ENCODE measurements at places on chromosomes 3 and 15. TPM values are rescaled to one million over a fixed set of nuclear protein-coding genes. Genes with fewer than 3 reads are reported as not detected.

DNA sequence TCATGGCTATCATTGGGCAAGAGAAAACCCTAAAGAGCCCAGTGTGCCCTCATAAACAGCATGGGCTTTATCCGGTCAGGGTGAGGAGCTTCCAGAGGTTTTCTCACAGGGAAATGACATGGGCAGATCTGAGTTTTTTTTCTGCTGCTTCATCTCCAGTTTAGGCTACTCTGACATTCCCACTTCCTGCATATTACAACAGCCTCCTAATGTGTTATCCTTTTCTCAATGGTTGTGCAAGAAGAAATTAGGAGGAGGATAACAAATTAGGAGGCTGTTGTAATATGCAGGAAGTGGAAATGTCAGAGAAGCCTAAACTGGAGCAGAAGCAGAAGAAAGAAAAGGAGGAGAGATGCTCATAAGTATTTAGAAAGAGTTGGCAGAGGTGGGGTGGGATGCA lies 175.6 kb downstream of the MTHFS start:
- no peak overlapping the region for H3K4me3 ChIP-seq
- H3K36me3 ChIP-seq: no peaks in the 10 kb centered on the region
- no peak for DNase-seq
- no peak overlapping the region for H3K27ac ChIP-seq

- H3K4me3 ChIP-seq: no peak overlapping the region
- no peaks in the 10 kb centered on the region for H3K4me1 ChIP-seq
- H3K27me3 ChIP-seq: no peaks in the 10 kb centered on the region
- H3K36me3 ChIP-seq: no peaks in the 10 kb centered on the region
- no peak for DNase-seq
Observed at GRCh38 chr3:72646263-72646662, 202.0 kb downstream of the SHQ1 start.

- H3K27ac ChIP-seq: no peak overlapping the region
- H3K27me3 ChIP-seq: no peaks in the 10 kb centered on the region
- H3K36me3 ChIP-seq: no peaks in the 10 kb centered on the region
- H3K4me3 ChIP-seq: no peak overlapping the region
- H3K4me1 ChIP-seq: no peaks in the 10 kb centered on the region
- DNase-seq: no peak
Observed at GRCh38 chr3:165817160-165817709, 20.0 kb downstream of the BCHE start.

- H3K36me3 ChIP-seq: peaks cover 42% of the 10 kb centered on the region
- H3K4me1 ChIP-seq: no peaks in the 10 kb centered on the region
- H3K4me3 ChIP-seq: no peak overlapping the region
- no peaks in the 10 kb centered on the region for H3K27me3 ChIP-seq
- no peak for DNase-seq
- H3K27ac ChIP-seq: no peak overlapping the region
Observed at GRCh38 chr15:75508840-75509532, 57.5 kb upstream of the SIN3A start.

DNA sequence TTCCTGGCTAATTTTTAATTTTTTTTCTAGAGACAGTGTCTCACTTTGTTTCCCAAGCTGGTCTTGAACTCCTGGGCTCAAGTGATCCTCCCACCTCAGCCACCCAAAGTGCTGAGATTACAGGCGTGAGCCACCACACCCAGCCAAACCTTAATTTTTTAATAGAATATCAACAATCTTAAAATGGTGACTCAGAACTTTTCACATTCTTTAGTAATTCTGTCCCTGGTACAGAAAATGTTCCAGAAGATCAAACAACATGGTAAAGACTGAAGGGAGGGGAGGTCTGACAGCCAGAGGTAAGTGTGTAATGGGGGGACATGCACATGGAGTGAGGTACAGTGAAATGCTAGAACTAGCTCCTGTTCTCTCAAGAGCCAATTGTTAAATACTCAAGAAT lies 38.2 kb downstream of the DNAH12 start:
- H3K4me3 ChIP-seq: no peak overlapping the region
- no peaks in the 10 kb centered on the region for H3K27me3 ChIP-seq
- no peak for DNase-seq
- no peak overlapping the region for H3K27ac ChIP-seq

The HYKK gene
- 9.0 TPM for total RNA-seq

DNA sequence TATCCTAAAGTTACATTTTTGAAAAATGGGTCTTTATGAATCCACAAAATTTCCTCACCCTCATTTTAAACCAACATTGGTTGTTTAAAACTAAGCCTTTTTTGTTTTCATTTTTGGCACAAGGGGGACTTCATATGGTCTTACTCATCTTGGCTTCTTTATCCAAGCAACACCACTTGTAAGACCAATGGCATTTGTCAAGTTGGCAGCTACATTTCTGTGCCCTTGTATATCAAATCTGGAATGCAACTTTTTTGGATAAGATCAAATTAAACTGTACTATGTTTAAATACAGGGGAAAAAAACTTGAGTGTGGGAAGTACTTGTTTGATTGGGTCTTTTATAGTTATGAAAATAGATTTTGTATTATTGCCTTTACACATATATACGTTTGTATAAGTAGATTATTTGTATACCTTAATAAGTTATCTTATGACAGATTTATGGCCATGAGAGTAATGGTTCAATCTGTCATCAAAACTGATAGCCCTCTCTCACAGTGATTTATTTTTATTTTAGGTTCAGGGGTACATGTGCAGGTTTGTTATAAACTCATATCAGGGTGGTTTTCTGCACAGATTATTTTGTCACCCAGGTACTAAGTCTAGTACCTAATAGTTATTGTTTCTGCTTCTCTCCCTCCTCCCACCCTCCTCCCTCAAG lies 43.4 kb downstream of the GPR160 start:
- no peaks in the 10 kb centered on the region for H3K4me1 ChIP-seq
- peaks cover 3% of the 10 kb centered on the region for H3K36me3 ChIP-seq

DNA sequence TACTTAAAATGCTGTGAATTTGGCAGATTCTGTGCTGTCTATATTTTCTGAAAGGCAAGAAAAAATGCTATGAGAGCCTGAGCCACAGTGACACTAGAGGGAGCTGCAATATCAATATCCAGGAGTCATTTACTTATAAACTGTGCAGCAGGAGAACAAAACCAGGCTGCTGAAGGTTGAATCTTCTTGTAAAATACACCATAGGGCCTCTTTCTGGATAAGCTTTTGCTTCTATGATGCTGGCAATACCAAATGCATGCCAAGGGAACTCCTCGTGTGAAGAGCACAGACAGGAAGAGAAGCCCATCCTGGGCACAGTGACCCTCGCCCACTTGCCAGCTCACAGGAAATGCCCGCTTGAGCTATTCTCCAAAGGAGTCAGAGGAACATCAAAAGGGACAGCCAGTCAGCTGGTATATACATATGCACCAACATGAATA lies 48.0 kb upstream of the TSPAN3 start:
- DNase-seq: no peak
- peaks cover 8% of the 10 kb centered on the region for H3K36me3 ChIP-seq
- H3K4me3 ChIP-seq: no peak overlapping the region
- H3K4me1 ChIP-seq: no peaks in the 10 kb centered on the region

The USP13 gene
- 3.1 TPM for total RNA-seq

The TTLL3 gene
- 47.0 TPM for total RNA-seq

- peak within 1 kb of the TSS; percentile 72 for H3K4me3 ChIP-seq
- peaks cover 2% of the 10 kb centered on the region for H3K36me3 ChIP-seq
- H3K27ac ChIP-seq: peak within 1 kb of the TSS; percentile 98
Observed at GRCh38 chr3:48918388-48919214, at the start of gene ARIH2. ARIH2 (plus strand) TSS chr3:48918842; CDS start chr3:48927559, 8,717 bp downstream.

- no peak overlapping the region for H3K4me3 ChIP-seq
- H3K4me1 ChIP-seq: peaks cover 11% of the 10 kb centered on the region
- H3K27ac ChIP-seq: no peak overlapping the region
- no peaks in the 10 kb centered on the region for H3K27me3 ChIP-seq
- DNase-seq: no peak
Observed at GRCh38 chr3:149226776-149227175, 5.1 kb upstream of the CP start.

GRCh38 chr15:81161851-81162250 lies 27.8 kb downstream of the CFAP161 start:
- H3K27ac ChIP-seq: no peak overlapping the region
- no peaks in the 10 kb centered on the region for H3K4me1 ChIP-seq
- no peaks in the 10 kb centered on the region for H3K27me3 ChIP-seq
- no peak for DNase-seq
- H3K36me3 ChIP-seq: no peaks in the 10 kb centered on the region

The STRIT1 gene
- total RNA-seq: not detected
